K562 (cell line): ENCODE measurements at places on chromosomes 16 and 17.

GRCh38 chr17:2635675-2636074, 42.2 kb downstream of the PAFAH1B1 start:
- no peak for DNase-seq

DNA sequence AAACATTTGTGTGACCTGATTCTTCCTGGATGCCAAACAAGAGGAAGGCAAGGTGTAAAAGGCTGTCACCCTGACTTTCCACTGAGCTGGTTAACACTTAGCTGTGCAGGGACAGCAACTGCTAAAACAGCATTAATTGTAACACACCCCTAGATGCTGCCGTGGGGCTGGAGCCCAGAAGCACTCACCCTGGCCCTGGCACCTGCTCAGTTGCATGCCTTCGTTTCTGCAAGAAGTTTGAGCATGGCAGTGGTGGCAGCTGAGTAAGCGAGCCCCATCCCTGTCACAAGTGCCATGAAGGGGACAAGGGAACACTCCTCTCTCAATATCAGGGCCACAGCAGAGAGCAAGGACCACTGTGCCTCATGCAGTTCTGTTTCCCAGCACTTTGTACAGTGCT, 330.2 kb downstream of the TMEM114 start:
- DNase-seq = no peak

DNA sequence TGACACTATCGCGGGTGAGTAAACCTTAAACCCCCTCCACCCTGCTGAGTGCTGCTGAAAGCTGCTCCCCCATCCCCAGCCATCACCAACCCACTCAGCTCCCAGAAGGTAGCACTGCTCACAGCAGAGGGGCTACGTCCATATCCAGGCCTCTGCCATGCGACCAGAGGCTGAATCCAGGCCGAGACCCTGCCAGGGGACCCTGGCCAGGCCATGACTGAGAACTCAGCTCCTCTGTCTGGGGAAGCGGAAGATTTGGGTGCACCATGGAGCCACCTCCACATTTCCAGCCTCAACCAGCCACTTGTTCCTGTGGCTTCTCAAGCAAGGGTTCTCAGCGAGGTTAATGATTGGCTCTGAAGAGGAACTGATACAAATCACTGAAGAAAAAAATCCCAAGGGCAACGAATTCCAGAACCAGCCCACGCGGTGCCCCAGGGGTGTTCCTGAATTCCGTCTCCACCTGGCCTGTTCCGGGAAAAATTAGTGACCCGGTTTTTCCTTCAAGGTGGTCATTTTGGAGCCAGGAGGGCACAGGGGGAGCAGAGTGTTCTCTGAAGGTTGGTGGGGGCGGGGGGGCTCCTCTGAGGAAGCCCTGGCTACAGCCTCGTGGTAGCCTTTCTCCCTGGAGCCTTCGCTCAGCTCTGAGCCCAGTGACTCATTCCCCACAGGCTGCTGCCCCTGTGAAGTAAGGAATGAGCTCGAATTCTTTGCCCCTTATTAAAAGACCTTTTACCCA, 9.3 kb upstream of the SLC16A5 start:
- no peak for DNase-seq

DNA sequence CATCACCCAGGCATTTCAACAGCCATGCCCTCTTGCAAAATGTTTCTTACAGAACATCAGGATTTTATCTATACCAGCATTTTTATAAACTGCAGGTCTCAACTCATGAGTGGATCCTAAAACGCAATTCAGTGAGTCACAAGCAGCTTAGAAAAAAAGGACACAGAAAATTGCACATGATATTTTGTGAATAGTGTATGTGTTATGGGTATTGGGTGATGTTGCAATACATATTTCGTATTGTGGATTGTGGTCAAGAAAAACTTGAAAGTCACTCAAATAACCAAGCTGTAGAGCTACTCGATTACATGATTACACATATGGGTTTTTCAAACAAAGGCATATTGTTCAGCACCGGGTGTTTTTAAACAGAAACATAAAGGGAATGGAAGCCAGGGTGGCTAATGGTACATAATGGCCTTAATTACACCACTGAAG, 1.4 kb downstream of the WIPI1 start:
- no peak for DNase-seq
